ENCODE measurements at places on chromosomes 7 and 10. TPM values are rescaled to one million over a fixed set of nuclear protein-coding genes. Genes with fewer than 3 reads are reported as not detected.

Gene EPO
- total RNA-seq, result not detected

Gene COL26A1
- total RNA-seq, result 0.09 TPM

Gene SPDYE1
- not detected for total RNA-seq

Gene STOX1
- total RNA-seq, result 0.27 TPM

Gene NRG3
- 1.4 TPM for total RNA-seq

Gene PPP1R9A
- 47.9 TPM for total RNA-seq

Gene CYP2W1
- 1.6 TPM for total RNA-seq

Gene HOXA4
- 10.0 TPM for total RNA-seq

Gene MALRD1
- total RNA-seq, result 4.5 TPM

Gene ECHDC3
- total RNA-seq, result 8.6 TPM

Gene ANKRD61
- total RNA-seq, result 0.27 TPM

Gene GRK5
- total RNA-seq, result 54.1 TPM

Gene CCDC3
- total RNA-seq, result 114 TPM

Gene NPFFR1
- total RNA-seq, result 4.8 TPM

Gene SLC25A28
- 53.9 TPM for total RNA-seq

Gene ADD3
- total RNA-seq, result 321 TPM
